ENCODE measurements at places on chromosomes 1 and 21.

- DNase-seq, result no peak
Observed at GRCh38 chr21:30769724-30770431, 14.7 kb upstream of the KRTAP21-1 start.

DNA sequence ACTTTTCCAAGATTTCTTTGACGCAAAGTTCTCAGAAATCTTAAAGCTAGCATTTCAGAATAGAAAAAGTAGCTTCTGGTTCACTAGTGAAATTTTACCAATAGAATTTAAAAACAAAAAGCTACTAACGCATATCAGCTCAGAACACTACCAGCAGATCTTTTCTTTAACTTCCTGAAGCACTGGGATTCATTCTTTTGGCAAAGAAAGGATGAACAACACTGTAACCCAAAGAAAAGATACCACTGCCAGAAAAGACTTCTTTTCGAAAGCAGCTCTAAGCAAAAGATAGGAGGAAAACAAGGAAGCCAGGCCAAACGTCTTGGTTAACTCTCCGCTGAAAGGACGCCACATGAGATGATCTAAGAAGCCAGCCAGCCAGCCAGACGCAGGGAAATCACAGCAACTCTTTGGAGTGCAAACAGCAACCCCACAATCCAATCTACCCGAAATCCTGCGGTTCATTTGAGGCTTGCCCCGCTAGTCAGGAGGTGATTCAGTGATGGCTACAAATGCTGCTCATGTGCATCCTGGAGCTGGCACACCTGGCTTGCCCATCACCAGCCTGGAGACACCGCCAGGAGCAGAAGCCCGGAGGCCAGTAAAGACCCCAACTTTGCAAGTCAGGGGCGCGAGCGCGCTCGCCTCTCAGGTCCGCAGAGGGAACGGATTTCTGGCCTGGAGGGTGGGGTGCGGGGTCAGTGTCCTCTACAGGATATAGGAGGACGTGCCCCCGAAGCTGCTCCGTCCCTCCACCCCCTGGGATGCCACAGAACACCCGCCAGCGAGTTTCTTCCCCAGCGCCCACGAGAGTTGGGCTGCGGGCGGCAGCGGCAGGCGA is 812 bp downstream of the NBPF1 start:
- DNase-seq, result no peak

- DNase-seq, result no peak
Observed at GRCh38 chr1:233665575-233666270, 51.8 kb downstream of the KCNK1 start.

DNA sequence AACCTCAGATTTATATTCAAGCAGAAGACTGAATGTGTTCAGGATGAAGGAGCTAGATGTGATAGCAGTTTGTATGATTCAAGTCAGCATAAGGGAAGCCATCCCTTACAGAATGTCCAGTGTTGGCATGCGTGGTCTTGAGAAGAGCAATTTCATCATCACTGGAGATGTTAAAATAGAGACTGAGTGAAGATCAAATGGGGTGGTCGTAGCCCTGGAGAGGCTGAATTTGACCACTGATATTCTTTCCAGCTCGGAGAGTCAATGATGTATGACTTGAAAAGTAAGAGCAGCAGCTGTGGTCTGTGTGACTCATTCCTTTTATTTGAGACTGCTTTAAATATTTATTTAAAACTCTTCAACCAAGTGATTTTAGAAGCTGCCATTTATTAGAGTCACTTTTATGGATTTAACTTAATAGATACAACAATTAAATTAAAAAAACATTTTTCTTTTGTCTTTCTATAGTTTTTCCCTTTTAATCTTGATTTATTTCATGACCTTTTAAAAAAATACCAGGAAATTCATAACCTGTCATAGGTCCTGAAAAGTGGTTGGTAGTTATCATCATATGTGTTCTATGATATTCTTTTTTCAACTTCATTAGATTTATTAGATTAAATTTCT is 15.5 kb downstream of the FMN2 start:
- no peak for DNase-seq

DNA sequence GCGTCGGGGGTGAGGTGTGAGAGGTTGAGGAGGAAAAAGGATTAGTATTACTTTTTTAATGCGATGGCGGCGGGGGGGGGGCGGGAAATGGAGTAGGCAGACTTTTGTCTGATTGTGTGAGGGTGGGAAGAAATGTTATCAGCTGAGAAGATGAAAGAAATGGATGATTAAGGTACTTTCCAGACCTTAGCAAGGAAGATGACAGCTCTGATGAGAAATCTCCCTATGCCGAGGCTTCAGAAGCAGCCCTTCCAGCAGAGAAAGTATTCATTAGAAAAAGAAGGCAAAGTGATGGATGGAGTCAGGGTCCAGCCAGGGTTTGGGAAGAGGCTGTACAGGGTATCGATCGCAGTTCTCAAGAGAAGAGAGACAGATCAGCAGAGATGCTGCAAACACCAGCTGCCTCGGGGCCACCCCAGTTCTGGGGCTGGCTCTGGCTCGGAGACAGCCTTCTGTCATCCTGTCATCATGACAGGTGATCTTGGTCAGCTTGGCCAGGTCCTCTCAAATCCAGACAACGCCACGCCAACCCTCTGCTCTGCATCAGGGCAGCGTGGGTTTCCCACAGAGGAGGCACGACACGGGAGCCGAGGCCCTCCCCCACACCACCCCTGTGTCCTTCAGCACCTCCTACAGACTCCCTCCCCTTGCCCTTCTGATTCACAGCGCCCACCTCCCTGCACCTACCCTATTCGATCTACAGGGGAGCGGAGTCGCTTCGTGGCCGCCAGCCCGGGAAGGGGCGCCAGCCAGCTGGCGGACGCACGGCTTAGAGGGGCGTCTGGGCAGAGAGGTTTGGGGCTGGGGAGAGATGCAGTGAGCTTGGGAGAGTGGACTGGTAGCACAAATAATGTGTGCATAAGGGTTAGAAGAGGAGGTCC is 674 bp upstream of the ATXN7L2 start:
- DNase-seq, result no peak

DNA sequence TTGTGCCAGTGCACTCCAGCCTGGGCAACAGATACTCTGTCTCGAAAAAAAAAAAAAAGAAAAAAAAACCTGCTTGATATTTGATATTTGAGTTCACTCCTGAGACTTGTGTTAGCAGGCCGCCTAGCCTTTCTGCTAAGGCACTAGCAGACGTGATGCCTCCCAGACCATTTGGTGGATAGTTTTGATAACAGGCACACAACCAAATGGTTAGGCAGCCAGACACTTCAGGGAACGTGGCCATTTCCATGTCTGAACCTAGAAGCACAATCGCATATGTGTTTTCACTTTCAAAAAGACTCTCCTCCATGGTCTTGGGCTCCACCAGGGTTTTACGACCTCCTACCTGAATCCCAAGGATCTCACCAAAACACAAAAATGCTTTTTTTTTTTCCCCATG is 1319.5 kb downstream of the BRINP3 start:
- DNase-seq, result no peak

DNA sequence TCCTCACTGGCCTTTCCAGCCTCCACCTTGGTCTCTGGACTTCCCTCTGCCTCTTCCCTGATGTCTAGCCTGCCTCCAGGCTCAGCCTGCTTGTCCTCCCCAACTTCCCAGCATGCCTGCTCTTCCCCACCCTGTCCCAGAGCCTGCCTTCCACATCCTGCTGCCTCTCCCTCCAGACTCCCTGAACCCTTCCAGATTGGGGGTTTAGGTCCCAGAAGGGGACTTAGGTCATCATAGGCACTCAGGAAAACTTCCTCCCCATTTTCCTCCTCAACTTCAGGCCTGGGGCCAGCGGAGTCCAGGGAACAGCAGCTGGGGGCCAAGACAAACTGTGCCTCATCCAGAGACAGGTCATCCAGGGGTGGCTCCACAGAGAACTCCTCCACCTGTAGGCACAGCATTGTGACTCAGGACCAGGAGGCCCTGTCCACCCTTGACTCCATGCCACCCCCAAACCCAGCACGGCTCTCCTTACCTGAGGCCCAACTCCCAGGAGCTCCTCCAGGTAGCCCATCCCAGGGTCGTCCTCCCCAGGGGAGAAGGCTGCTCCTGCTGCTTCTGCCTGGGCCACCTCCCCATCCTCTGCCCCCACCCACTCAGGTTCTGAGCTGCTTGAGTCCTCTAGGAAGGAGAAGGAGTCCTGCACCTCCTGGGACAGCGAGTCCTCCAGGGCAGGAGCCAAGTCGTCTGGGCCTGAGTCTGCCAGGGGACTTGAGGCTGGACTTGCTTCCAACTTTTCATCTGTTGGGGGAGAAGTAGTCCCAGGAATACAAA is 3.4 kb upstream of the USF1 start:
- no peak for DNase-seq

DNA sequence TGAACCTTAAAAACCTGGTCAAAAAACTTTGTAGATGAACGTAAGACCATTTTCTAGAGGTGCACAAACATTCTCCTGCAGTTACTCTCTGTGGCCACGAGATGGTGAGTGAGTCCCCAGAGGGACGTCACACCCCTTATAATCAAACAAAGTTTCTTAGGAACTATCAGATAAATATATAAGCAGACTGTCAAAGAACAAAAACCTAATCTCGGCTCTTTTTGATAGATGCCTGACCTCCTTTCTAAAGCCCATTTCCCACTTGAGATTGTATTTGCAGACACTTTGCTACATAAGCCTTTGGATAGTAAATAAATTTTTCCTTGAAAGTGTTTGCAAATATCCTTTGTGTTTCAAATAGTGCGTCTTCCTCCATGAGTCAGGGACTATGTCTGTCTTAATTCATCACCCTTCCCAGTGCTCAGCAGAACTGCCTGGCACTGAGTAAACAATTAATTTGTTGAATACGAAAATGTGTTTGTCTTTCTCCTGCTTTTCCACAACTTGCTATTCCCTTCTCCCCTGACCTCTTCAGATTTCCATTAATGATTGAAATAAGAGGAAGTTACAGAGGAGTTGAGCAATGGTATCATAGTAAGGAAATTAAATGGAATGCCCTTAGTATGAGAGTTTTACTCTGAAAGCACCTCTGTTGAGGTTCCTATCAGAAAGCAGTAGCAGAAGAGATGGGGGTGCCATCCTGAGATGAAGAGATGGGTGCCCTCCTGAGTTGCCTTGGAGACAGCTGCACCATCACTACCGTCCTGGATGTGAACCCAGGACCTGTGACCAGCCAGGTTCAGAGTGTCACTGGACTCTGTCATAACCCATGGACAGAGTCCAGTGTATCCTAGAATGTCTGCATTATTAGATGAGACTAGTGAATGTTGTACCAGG is 57.8 kb upstream of the RAVER2 start:
- DNase-seq, result no peak

DNA sequence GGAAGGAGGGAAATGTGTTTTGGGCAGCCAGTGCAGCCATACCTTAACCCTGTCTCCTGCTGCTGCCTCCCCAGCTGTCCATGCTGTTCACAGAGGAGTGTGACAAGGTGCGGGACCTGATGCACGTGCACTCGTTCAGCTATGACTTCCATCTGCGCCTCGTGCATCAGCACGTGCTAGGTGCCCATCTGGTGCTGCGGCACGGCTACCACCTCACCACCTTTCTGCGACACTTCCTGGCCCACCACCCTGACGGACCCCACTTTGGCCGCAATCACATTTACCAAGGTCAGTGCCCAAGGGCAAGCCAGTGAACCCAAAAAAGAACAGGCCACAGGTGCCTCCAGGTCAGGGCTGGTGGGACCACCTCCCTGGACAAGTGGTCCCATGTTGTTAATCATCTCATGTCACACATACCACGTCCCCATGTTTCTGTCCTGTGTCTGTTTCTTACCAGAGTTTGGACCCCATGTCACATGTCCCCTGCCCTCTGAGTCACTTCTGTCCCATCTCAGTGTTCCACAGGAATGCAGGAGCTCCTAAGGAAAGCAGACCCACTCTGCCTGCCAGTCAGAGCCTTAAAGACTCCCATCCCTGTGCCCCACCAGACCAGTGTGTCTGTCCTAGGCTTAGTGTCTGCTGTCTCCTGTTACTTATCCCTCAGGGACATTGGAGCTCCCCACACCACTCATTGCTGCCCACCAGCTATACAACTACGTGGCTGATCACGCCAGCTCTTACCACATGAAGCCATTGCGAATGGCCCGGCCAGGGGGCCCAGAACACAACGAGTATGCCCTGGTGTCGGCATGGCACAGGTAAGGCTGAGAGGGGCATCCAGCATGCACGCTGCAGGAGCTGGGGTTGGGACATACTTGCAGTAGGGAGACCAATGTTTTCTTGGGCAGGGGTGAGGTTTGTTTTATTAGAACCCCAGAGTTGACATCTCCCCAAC is 6.6 kb downstream of the HYI start:
- no peak for DNase-seq

DNA sequence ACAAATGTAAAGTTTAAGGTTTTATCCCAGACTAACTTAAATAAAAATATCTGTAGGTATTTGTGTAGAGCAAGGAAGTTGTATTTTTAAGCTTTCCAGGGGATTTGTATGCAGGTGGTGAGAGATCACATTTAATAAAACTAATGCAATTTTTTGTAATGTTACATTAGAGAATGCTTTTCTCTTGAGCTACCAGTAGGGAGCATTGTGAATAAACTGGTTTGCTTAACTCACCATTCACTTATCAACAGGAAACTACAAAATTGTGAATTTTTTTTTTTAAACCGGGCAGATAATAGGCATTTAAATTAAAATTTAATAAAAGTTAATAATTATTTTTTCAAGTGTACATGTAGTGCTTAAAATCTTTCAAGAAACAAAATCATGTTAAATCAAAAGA is 78.6 kb downstream of the IVNS1ABP start:
- DNase-seq, result no peak

DNA sequence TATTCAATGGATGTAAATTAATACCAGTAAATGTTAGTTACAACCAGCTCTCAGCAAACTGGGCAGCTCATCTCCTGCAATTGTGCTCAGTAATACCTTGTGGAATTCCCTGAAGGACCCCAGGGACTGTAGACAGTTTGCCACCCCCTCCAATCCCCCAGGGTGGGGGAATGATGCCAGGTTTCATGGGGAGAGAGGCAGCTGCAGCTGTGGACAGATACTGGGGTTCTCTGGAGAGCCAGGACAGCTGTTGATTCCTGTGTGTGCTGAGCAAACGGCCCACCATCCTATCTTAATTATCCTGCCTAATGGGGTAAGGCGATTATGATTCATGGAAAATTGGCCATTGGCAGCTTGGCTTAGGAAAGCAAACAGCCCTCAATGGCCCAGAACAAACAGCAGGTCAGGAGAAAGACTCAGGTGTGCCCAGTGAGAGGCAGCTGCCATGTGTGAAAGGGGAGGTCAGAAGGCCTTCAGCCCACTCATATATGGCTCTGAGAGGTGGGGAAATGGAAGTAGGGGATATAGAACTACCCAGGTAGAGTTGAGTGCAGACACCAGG is 148.9 kb upstream of the CTTNBP2NL start:
- no peak for DNase-seq

DNA sequence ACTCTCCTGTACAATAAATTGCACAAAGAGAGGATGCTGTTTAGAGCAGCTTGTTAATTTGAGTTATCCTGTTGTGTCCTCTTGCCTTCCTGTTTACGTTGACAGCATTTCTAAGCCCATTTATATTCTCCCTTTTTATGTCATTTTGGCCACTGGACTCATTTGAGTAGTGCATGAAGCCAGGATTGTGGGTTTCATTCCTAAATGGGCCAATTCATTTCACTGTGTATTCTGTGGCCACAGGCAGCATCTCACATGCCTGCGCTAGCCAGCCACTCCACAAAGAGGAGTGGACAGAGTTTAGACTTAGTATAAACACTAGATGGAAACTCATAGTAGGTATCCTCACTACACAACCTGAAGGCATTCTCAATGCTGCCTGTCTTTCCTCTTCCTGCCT is 73.4 kb downstream of the DTL start:
- DNase-seq, result no peak

- DNase-seq, result no peak
Observed at GRCh38 chr1:224014330-224014649, 99.6 kb upstream of the FBXO28 start.

Measured in stimulated activated CD4-positive, alpha-beta T cell treated with anti-CD3 and anti-CD28 coated beads, TNF-alpha, amount 100 ng/mL, for 1 hour (primary cell).